ENCODE measurements at places on chromosomes 16 and 17.

GRCh38 chr16:89020068-89020924 lies 43.3 kb upstream of the CBFA2T3 start:
- DNase-seq, result no peak

GRCh38 chr16:3988011-3988410 lies 107.5 kb upstream of the CREBBP start:
- no peak for DNase-seq

DNA sequence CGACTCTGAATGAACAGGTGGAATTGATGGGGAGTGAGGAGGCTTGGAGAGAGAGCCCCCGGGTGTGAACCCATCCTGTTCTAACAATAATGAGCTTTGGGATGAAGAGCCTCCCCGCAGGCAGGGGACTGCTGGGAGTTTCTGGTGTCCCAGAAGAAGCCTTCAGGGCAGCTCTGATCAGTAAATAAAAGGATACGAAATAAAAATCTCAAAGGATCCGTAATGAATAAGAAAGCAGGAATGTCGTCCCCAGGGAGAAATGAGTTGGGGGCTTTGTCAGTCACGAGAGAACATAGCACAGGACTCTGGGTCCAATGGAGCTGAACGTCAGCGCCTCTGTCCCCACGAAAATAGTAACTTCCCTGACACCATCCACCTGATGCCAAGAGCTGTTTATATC lies 113.4 kb downstream of the PITPNC1 start:
- DNase-seq, result no peak

DNA sequence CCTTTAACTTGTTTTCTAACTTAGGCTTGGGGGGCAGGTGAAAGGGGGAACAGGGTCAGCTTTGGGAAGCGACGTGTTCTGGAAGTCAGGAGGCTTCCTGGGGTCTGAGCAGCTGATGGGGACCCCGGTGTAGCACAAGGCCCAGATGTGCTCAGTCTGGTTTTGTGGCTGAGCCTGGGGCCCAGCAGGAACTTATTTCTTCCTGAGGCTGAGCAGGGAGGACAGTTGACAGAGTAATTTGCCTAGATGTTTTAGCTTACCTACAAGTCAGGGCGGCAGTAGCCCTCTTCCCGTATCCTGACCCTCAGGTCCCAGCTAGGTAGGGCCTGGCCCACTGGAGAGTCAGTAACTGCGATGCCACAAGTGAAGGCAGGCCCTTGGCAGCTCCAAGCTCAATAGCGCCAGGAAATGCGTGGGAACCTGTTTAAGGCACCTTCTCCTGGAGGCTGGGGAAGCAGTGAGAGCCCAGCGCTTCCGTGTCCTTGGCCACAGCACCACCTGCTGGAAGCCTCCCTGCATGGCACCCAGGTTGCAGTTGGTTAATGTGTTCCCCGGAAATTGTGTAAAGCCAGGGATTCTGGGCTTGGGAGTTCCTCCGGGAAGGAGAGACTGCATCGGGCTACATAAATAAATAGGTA lies 5.2 kb downstream of the CCR7 start:
- peak; percentile 97 for DNase-seq

- DNase-seq, result peak; percentile 24
These were observed 199.0 kb upstream of the SOX9 start for GRCh38 chr17:71921796-71922195.

DNA sequence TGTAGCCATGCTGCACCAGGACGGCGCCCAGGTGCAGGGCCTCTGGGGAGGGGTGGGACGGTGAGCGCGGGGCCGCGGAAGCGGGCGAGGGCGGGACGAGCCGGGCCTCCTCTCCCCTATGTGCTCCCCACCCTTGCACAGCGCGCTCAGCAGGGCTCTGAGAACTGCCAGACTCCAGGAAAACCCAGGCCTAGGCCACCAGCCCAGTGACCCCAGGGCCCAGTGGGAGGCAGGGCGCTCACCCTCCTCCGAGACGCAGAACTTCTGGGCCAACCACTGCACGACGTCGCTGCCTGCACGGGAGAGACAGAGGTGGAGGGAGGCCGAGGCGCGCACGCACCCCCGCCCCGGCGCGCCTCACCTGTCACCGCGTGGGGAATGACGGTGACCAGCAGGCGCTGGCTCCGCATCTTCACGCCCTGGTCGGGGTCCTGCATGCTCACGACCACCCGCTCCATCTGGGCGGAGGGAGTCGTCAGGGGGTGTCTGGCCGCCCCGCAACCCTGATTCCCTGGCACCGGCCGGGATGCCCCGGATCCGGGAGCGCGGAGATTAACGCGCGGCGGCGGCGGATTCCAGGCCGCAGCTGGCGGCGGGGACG lies 603 bp downstream of the RGS11 start:
- DNase-seq, result no peak

DNA sequence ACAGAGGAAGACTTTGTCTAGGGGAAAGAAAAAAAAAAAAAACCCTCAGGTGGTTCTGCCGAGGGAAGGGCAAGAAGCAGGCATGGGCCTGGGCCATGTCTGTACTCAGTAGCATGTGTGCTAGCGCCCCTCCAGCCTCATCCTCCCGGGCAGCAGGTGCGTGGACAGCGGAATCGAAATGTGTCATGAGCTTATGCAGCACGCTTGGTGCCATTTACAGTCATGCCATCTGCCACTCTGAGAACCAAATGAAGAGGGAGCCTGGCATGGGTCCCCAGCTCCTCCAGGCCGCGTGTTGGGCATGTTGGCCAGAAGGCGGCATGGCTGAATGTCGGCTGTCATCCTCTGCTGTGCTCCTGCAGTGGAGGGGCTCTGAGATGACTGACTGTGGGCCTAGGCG lies 31.4 kb downstream of the CRAMP1 start:
- DNase-seq, result no peak

DNA sequence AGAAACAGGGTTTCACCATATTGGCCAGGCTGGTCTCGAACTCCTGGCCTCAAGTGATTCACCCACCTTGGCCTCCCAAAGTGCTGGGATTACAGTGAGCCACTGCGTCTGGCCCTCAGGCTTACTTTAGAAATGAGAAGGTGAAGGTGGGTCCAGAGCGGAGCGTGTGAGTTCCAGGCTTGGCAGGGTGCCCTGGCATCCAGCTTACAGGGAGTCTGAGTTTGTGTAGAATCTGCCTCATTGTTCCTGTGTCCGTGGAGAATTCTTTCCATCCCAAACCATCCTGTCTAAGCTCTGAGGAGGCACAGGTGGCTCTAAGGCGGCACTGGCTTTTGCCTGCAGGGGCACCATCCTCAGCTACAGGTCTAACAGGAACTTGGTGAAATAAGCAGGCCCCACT lies 50.6 kb downstream of the RAB11FIP3 start:
- no peak for DNase-seq

DNA sequence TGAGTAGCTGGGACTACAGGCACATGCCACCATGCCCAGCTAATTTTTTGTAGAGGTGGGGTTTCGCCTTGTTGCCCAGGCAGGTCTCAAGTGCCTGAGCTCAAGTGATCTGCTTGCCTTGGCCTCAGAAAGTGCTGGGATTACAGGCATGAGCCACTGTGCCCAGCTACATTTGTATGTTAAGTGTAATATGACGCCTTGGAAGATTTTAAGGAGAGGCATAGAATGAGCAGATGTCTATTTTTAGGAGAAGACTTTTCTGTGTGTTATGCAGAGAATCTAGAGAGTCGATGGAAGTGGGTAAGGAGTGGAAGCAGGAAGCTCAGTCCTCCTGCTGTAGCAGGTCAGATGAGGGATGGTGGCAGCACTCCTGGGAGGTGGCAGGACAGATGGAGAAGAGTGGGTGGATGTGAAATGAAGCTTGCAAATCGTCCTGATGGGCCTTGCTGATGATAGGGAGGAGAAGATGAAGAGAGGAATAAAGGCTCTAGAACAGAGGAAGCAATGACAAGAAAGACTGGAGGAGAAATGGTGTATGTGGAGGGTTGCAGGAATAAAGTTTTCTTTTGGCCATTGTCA lies 125.3 kb downstream of the SHISA6 start:
- DNase-seq, result no peak

- DNase-seq, result no peak
These were observed 800.6 kb upstream of the SOX9 start for GRCh38 chr17:71320009-71320796.

Data from Daoy (cell line).